NCI-H1092 treated with DMSO at 0.1 percent for 48 hours (cell line): ENCODE measurements at places on chromosomes 2 and 18.
A peak's percentile ranks its signal among the peaks of the same experiment; 100 is the strongest.

DNA sequence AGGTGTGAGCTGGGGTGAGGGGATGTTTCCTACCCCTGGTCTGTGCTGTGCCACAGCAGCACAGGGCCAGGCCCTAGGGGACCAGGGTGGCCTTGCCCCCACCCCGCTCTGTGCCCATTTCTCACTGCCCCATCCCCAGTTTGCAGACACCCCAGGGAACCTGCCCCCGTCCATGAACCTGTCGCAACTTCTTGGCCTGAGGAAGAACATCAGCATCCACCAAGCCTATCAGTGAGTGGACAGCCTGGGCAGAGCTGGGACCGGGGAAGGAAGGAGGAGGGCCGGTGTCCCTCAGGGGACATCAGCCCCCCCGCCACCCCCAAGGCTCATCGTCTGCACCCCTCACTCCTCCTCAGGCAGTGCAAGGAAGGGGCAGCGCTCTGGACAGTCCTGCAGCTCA is 7.5 kb downstream of the PROM2 start:
- no peak for DNase-seq

GRCh38 chr2:54570925-54571694 is 115.0 kb downstream of the SPTBN1 start:
- peak; percentile 48 for DNase-seq

DNA sequence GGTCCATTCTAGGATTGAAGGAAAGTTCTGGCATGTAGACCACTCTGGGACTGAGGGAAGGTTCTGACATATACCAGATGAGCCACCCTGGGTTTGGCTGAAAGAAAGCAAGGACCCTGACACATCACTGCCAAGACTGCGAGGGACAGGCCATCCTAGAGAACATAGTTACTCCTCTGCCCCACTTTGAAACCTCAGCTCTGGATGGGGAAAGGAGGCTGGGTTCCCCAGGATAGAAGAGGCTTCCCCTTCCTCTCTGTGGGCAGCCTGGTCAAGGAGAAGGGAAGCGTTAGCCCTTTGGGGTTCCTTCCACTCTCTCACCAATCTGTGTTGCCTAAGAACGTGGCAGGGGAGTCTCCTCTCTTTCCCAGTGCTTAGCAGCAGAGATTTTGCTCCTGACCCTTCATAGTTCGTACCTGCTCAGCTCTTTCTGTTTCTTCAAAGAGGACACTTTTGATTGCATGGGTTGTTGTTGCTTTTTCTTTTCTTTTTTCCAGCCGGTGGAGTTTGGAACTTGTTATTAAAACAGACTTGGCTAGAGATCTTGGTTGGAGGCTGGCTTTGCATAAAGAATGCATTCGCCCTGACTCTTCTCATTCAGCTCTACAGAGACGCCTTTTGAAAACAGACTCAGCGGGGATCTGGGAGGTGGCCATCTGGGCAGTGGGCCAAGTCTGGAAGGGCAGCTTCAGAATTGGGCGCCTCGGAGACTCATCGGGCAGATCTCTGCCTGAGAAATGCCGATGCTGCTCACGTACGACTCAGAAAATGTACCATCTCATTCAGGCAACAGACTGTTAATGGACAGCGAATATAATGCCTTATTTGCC is 166.1 kb downstream of the CLIP4 start:
- peak; percentile 56 for DNase-seq

GRCh38 chr2:171244466-171244969 is 83.8 kb upstream of the TLK1 start:
- no peak for DNase-seq

DNA sequence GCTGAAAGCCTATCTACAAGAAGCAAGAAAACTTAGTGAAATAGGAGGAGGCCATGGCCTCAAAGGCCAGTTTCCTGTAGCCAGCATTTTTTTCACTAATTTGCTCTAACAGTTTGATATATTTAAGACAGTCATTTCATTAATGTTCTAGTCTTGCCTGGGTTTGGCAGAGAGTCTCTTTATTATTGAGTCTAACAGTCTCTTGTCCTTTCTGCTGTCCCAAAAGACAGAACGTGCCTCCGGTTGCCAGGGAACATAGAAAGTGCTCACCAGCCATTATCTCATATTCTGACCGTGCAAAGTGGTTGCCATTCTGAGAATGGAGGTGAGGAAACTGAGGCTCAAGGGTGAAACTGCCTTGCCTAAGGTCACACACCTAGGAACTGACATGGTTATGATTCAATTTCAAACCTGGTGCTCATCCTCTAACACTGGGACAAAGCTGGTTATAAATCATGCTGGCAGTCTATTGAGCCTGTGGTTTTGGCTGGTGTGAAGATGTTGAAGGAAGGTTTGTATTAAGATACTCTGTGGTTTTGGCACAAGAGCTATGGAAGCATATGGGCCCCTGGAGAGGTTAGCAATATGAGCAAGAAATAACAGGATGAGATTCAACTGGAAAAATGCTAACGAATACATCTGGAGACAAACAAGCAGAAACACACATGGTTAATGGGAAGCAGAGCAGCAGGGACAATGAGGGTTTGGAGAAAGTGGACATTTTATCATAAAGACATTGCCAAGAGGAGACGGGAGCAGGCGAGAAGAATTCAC is 903.3 kb upstream of the KLHL29 start:
- DNase-seq = no peak

- DNase-seq = no peak
Measured at GRCh38 chr2:224668123-224668909, 47.8 kb downstream of the CCDC195 start.
